ENCODE measurements at places on chromosomes 1 and 21. TPM values are rescaled to one million over a fixed set of nuclear protein-coding genes. Genes with fewer than 3 reads are reported as not detected.

DNA sequence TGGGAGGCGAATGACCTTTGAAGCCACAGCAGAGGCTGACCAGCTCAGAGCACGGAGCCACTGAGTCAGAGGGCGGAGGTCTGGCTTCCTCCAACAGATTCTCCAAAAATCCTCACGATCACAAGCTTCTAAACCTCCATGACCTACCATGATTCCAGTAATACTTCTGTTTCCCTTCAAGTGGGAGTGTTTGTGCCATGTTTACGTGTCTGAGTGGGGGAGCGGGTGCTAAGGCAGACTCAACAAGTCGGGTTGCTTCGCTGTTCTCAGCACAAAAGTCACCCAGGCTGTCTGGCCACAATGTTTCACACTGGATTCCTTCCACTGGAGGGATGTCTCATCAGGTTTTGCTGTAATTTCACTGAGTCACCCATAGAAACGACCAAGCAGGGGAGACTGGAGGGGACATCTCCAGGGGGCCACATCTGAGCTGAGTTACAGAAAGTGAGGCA lies 86.2 kb downstream of the SLC66A1 start:
- H3K36me3 ChIP-seq = peaks cover 15% of the 10 kb centered on the region
- peak overlapping the region; percentile 64 for H3K27ac ChIP-seq
- H3K4me3 ChIP-seq = no peak overlapping the region
- no peaks in the 10 kb centered on the region for H3K27me3 ChIP-seq

- H3K27ac ChIP-seq = no peak overlapping the region
- no peak for DNase-seq
- H3K4me1 ChIP-seq = no peaks in the 10 kb centered on the region
- peaks cover 2% of the 10 kb centered on the region for H3K36me3 ChIP-seq
Observed at GRCh38 chr1:47769295-47769694, 227.9 kb downstream of the TRABD2B start.

- no peak overlapping the region for H3K4me3 ChIP-seq
- DNase-seq = no peak
- peaks cover 23% of the 10 kb centered on the region for H3K36me3 ChIP-seq
- H3K27me3 ChIP-seq = no peaks in the 10 kb centered on the region
Observed at GRCh38 chr1:60697204-60697994, 385.0 kb upstream of the NFIA start.

GRCh38 chr1:34009340-34009985 lies 145.6 kb downstream of the HMGB4 start:
- DNase-seq = no peak
- no peaks in the 10 kb centered on the region for H3K36me3 ChIP-seq
- no peak overlapping the region for H3K4me3 ChIP-seq
- 0 out of 2 replicates have a peak, but pooled peaks cover 2% of the 10 kb centered on the region for H3K4me1 ChIP-seq

Gene PLD5
- total RNA-seq = 3.4 TPM
